ENCODE measurements at places on chromosomes 12 and 14.

GRCh38 chr14:69518289-69519101, 34.0 kb downstream of the PLEKHD1 start:
- DNase-seq = no peak

DNA sequence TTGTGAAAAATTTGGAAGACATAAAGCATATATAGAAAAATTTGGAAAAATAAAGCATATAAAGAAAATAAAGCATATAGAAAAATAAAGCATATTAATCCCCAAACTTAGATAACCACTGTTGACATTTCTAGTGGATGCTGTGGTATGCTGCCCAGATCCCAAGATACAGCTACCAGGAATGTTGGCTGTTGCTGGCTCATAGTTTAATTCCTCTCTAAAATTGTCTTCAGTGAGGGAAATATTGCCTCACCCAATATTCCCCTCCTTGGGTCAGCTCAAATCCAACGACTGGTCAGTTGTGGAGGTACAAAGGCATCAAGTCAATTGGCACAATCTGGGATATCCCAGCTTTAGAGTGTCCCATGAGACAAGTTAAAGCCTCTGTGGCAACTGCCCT, 10.1 kb upstream of the KICS2 start:
- no peak for DNase-seq

- DNase-seq = peak; percentile 99
These were observed 193.3 kb downstream of the ANO4 start for GRCh38 chr12:100987552-100988521.

- peak; percentile 90 for DNase-seq
These were observed 3.7 kb downstream of the MAX start for GRCh38 chr14:65098586-65098985.

- no peak for DNase-seq
These were observed 405.7 kb downstream of the ZFP36L1 start for GRCh38 chr14:68386950-68387779.

- DNase-seq = no peak
These were observed 21.7 kb upstream of the GARIN2 start for GRCh38 chr14:67167420-67168109.

GRCh38 chr14:98906123-98906995, 365.6 kb downstream of the BCL11B start:
- no peak for DNase-seq

DNA sequence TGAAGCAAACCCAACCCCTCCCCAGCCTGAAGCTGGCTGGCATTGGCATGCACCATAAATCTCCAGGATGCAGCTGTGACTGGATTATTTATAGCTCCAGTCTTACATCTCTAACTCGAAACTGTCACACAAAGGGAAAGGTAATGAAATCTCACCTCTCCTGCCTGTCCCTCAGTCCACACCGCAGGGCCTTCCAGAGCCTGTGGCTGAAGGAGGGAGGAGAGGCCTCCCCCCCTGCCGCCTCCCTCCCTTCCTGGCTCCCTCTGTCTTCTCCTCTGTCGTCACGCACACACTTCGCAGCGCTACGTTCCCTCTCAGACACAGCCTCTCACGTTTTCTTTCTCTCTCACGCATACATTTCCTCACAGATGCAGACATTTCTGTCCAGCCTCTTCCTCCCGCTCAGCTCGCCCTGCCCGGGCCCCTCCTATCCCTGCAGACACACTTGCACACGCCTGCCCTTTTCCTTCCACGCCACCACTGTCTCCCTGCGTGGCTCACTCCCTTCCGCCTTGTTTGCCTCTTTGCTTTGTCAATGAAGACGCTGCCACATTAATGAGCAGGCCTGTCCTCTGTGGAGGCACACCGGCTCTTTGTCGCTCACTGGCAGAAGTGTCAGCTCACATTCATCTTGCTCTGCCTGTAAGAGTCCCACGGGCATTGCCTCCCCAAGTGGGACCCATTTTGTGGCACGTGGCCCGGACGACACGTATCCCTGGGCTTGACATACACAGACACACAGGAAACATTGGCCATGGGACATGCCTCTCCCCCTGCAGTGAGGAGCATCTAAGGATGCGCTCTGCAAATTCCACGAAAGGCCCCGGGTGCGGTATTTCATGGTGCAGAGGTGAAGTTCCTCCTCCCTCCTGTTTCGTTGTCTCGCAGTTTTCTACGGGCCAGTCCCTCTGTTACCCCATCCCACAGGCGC, 27.9 kb downstream of the IRF2BPL start:
- peak; percentile 89 for DNase-seq

DNA sequence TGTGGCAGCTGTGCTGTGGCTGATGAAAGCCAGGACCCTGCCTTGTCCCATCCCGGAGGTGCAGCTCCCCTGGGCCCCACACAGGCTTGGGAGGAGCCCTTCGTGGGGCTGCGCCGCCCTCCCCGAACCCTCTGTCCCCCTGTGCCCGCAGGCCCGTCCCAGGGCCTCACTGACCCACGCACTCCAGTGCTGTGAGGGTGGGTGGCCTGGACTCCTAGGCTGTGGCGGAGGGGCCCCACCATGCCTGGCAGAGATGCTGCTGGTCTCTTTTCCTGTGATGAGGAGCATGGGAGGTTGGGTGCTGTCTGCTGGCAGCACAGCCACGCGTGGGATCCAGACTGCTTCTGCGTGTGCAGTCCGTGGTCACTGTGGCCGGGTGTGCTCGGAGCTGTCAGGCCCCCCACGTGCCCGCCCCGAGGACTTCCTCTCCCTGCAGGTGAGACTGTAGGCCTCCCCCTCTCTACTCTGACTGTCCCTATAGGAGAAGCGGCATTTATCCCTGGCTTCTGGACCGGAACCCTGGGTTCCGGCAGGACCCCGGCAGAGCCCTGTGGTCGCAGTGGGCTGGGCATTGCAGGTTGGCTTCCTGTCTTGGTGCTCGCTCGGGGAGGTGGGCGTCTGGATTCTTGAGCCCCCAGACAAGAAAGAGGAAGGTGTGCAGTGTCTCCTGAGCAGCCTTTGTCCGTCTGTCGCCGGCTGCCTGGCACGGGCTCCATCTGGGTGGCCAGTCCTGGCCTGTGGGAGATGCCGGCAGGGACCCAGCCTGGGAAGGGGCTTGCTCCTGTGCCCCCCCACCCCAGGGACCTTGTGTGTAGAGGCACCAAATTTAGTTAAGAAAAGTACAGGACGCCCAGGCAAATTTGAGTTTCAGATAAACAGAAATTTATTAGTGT, 2.3 kb downstream of the MTA1 start:
- DNase-seq = peak; percentile 67

DNA sequence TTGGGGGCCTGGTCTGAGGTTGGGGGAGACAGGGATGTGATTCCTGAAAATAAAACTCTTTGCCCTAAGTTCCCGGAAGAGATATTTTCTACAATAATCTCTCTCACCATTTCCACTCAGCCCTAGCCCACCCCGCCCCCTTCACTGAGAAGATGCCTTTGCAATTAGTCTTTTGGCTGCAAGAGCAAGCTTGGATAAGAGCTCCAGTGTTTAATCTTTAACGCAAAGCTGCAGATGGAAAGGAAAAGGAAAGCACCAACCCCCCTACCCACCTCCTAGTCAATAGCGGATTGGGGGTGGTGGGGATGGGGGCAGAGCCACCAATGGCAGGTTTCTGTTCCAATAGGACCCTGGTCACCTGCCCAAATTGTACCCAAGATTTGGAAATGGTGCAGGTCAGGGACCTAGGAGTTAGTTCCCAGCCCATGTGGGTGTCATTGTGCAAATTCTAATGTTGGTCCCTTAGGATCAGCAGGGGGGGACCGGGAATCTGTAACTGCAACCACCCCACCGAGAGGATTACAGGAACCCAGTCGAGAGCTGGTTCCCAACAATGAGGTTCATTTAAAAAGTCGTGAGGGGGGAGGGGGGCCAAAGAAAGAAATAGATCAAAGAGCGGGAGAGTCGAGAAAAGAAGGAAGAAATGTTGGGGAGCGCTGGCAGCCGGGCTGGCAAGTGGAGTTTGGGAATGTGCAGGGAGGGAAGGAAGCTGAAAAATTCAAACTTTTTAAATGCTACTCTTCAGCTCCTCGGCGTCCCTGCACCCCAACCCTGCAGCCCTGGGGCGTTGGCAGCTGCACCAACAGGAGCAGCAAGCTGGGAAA, 1.6 kb downstream of the ZFP36L1 start:
- peak; percentile 47 for DNase-seq

DNA sequence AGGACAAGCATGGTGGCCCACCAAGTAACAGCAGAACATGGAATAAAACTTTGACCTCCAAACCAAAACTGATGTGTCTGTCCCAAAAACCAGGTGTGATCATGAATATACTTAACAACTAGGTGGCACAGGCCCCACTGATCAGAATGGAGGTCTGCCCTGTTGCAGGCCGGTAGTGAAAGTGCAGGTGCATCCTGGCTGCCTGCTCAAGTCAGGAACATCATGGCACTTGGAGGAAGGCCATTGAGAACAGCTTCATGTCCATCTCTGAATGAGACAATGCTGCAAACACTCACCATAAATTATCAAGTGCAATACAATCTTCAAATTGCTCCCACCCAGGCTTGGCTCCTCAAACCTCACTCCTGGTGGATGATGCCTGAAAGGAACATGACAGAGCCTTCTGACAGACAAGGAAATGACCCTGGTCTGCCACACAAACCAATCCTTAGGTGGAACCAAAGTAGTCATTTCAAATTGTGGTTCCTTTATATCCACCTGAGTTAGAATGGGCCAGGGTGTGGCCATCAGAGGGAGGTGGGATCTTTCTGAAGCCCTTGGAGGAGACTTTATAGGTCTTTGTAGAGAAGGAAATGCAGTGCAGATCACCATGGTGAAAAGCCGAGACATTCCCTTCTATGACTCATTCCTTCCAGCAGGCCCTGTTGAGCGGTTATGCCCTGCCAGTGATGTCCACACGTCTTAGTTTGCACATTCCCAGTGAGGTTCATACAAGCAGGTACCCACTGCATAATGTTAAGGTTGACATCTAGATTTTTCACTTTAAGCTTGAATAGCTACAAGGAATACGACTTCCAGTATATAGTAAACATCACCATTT, 36.0 kb downstream of the EGLN3 start:
- peak; percentile 85 for DNase-seq

- no peak for DNase-seq
These were observed 736 bp downstream of the C14orf39 start for GRCh38 chr14:60485057-60485597.

DNA sequence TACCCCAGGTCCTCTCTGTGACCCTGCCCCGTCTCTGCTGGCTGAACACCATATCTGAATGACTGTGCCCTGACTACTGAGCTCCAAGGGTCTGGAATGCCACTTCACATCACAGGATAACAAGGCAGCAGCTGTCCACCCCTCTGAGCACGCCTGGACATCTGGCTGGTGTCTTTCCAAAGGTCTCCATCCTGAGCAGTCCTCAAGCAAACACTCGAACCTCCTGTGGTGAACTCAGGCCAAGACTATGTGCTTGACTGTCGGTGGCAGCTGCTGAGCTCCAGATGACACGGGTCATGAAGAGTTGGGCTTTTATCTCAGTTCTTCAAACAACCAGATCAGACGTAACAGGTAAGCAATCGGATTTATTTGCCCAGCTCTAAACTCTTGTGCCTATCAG, 117.2 kb upstream of the BCL2L14 start:
- no peak for DNase-seq

GRCh38 chr12:120465756-120466155, 3.8 kb downstream of the SRSF9 start:
- no peak for DNase-seq

DNA sequence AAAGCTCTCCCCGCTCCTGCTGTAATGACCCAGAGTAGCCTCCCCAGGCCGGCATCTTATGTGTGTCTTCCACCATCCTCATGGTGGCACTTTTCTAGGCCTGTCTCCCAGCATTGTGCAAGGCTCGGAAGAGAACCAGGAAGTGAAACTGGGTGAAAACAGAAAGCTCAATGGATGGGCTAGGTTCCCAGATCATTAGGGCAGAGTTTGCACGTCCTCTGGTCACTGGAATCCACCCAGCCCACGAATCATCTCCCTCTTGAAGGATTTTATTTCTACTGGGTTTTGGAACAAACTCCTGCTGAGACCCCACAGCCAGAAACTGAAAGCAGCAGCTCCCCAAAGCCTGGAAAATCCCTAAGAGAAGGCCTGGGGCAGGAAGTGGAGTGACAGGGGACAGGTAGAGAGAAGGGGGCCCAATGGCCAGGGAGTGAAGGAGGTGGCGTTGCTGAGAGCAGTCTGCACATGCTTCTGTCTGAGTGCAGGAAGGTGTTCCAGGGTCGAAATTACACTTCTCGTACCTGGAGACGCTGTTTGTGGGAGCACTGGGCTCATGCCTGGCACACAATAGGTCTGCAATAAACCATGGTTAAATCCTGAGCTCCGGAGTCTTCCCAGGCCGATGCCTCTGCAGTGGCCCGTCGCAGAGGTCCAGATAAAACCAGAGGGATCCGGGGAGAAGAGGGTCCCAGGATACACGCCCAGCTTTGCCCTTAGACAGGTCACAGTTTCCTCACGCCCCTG, 15.6 kb downstream of the ACVRL1 start:
- DNase-seq = no peak

- no peak for DNase-seq
These were observed 148.3 kb downstream of the PTCSC3 start for GRCh38 chr14:36028218-36028617.

DNA sequence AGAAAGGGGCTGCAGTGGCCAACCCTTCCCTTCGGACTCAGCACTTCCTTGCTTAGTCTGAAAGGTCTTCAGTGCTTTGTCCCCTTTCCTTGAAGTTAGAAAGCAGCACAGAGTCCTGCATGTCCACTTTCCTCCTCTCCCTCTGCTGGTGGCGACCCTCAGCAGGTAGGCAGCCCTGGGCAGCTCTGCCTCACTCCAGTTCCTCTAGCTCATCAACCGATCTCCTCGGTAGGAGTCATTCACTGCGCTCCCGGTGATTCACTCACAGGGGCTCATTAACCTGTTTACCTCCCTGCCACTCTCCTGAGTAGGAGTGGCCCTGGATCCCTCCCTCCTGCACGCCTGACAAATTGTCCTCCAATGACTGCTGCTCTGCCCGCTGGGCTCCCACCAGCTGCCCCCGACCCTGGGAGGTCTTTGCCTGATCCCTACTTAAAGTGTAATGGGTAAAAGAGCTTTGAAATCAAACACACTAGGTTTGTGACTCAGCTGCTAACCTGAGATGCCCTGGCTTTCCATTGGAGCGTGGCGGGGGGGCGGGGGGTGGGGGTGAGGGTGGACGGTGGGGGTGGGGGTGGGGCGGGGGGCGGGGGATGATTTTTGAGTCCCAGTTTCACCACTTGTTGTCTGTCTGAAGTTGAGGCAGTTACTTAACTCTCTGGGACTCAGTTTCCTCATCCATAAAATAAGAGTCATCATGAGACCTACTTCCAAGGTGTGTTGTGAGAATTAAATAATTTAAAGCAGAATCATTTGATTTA, 4.2 kb downstream of the SCNN1A start:
- peak; percentile 32 for DNase-seq

GRCh38 chr12:12818701-12819100, 5.6 kb downstream of the DDX47 start:
- no peak for DNase-seq

GRCh38 chr12:94942663-94943062, 60.8 kb downstream of the NDUFA12 start:
- peak; percentile 68 for DNase-seq

- DNase-seq = no peak
These were observed 8.8 kb upstream of the IFI27 start for GRCh38 chr14:94101748-94102147.

GRCh38 chr12:116376354-116377193, 99.1 kb upstream of the MED13L start:
- DNase-seq = peak; percentile 29

Measured in common myeloid progenitor, CD34-positive (primary cell).